ENCODE measurements at places on chromosomes 7 and 10.
A peak's percentile ranks its signal among the peaks of the same experiment; 100 is the strongest.

- peak; percentile 82 for DNase-seq
Measured at GRCh38 chr10:26486990-26487850, 49.1 kb downstream of the APBB1IP start.

DNA sequence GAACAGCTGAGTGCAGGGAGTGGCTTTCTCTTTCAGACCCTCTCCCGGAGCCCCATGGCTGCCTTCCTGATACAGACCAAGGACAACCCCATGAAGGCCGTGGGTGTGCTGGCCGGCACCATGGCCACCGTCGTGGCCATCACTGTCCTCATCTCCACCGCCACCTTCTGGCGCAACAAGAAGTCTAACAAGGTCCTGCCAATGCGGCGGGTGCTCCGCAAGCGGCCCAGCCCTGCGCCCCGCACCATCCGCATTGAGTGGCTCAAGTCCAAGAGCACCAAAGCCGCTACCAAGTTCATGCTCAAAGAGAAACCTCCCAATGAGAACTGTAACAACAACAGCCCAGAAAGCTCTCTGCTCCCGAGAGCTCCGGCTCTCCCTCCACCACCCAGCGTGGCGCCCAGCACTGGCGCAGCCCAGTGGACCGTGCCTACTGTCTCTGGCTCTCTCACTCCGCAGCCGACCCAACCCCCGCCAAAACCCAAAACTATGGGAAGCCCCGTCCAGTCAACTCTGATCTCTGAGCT, 11.2 kb downstream of the LRIT2 start:
- DNase-seq, result no peak

- no peak for DNase-seq
Measured at GRCh38 chr7:49597805-49598204, 175.6 kb upstream of the VWC2 start.

DNA sequence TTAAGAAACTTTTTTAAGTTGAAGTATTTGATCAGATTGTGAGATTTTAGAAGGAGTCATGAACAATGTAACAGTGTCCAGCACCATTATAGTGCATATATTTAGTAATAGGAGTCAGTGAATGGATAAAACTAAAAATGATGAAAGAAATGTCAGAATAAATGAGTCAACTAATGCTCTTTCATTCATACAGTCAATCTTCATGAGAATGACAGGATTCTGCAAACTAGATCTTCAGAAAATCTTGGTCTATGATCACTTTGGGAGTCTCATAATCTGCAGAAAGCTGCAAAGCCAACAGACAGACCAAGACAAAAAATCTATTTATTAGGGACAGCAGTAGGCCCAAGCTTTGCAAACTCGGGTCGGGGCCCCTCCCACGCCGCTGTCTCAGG, 710 bp downstream of the RNLS start:
- no peak for DNase-seq

DNA sequence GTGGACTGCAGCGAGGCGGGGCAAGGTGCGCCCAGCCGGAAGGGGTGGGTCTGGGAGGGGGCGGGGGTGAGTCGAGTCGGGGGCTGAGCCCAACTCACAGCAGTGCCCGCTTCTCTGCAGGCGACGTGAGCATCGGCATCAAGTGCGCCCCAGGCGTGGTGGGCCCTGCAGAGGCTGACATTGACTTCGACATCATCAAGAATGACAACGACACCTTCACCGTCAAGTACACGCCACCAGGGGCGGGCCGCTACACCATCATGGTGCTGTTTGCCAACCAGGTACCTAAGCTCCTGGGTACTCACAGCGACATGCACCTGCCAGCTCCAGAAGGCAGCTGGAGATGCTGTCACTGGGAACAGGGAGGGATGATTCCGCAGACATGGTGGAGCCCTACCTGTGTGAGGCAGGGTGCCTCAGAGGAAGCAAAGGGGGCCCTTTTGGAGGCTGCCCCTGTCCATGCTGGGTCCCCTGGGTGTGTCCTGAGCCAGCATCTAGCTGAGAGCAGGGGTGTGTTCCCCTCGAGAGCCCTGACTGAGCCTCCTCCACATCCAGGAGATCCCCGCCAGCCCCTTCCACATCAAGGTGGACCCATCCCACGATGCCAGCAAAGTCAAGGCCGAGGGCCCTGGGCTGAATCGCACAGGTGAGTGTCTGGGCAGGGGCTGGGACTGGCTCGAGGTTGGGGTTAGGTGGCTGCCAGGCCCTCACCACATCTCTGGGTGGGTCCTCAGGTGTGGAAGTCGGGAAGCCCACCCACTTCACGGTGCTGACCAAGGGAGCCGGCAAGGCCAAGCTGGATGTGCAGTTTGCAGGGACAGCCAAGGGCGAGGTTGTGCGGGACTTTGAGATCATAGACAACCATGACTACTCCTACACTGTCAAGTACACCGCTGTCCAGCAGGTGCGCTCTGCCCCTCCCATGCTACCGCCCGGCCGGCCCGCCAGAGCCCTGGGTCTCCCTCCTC, 12.8 kb downstream of the FLNC start:
- DNase-seq, result no peak

DNA sequence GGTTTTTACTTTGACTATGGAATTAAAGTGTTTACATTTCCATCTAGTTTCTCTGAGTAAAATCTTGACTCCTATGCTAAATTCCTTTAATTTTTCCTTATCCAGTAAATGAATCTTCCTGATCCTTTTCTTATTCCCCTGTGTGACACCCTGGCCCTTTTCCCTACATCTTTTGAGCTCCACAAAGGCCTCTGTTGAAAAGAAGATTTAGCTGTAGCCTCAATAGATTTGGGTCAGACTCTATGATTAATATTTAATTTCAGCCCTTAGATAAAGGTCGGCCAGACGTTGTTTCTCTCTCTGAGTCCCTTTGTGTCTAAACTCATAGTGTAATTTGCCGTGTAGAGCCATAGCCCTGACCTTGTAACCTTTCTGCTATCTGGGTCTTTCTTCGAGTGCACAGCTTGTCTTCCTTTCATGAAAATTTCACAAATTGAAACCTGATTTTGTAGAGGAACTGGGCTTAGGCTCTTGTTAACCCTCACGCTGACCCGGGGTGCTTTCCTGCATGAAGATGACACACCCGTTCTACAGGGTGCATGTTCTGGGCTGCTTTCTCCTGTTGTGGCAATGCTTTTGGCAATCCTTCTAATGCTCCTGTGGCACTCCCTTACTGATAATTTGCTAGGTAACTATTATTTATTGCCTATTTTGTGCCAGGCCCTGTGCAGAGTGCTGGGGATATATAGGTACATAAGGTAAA, 21.2 kb downstream of the LSMEM1 start:
- DNase-seq, result no peak

DNA sequence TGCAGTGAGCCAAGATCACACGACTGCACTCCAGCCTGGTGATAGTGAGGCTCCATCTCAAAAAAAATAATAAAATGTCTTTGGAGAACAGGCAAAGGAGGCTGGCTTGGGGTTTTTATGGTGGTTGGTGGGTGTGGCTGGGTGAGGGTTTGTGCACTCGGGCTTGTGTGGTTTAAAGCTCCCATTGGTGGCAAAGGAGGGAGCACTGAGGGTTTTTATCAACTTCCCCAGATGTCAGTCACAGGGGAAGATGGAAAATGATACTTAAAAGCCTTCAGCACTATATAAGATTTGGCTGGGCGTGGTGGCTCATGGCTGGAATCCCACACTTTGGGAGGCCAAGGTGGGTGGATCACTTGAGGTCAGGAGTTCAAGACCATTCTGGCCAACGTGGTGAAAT, 16.3 kb upstream of the RNF216 start:
- DNase-seq, result no peak

GRCh38 chr7:46245586-46246111, 324.6 kb upstream of the IGFBP3 start:
- no peak for DNase-seq

DNA sequence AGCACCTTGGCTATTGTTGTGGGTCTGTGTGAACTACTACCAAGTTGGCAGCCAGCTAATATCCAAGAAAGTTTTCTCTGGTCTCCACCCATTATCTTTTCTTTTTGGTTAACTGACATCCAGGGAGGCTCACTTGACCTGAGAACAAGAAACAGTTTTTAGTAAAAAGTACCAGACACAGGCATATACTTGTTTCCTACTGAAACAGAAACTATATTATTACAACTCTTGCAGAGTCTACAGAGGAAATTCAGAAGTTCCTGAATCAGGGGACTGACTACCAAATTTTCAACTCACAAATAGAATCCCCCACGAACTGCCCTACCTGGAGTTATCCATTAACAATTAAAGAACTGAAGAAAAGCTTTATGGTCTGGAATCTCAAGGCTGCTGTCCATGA, 168.9 kb downstream of the KCND2 start:
- DNase-seq, result no peak

DNA sequence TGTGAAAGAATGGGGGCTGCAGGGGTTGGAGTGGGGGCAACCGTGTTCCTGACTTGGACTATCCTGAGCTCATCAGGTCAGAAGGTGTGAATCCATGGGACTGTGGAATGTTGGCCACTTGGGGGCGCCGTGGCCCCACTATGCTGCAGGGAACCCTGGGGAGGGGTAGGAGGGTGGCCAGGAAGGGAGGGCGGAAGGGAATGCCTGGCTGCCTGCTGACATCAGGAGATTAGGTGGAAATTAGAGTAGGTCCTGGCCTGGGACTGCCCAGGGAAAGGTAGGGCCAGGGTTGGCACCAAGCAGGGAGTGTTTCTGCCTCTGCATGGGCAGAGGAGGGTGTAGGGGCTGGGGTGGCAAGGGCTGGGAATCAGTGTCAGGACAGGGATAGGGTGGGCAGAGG, 65.8 kb upstream of the PRSS58 start:
- DNase-seq, result peak; percentile 36

DNA sequence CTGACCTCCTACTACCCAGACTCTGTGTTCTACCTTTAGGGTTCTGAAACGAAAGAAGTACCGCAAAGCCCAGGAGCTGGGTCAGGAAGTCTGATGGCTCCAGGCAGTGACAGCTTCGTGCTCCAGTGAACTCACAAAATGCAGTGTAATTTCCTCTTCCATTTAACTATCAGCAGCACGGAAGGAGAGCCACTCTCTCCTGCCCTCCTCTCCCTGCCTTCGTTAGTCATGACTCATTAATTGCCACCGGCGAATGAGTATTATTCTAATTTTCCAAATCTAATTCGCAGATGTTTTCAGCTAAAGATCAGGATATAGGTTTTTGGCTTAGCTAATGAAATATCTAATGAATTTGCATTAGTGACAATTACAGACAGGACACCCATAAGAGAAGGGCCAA, 1262.0 kb downstream of the TYW1 start:
- no peak for DNase-seq

DNA sequence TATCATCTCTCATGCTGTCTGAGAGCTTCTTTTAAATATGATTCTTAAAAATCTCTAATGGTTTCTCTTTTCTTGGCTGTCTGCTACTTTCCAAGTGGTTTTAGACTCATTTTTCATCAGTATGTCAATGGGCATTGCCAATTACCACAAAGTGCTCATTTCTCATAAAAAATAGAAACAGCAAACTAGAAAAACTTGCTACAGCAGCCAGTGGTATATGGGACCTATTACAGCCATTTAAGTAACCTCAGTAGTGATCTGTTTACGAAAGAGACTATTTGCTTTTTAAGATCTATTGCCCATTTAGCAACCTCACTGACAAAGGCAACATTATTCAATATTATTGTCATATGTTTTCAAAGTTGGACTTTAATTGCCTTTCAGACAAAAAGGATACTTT, 207.1 kb upstream of the RHOBTB1 start:
- DNase-seq, result no peak

DNA sequence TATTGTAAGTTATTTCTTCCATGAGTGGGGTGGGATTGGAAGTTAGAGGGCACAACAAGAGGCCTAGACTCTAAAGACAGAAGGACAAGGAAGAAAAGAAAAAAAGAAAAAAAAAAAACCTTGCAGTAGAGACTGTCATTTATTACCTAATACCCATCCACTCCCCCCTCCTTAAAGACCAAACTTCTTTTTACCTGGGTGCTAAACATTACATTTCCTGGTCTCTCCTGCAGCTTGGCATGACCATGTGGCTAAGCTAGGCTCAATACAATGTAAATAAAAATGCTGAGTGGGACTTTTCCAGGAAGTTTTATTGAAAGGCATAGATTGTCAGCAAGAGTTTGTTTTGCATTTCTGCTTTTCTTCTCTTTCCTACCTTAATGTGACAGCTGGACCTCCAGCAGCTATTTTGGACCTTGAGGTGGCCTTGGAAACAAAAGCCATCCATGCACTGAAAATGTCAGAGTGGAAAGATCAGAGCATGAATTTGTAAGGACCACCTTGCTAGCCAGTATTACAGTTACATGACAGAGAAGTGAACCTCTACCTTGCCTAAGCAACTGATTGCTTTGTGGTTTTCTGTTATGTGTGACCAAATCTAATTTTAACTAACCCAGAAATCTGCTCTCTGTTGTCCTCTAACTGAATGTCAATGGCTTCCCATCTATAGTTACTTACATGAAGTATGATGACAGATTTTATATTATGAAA, 81.3 kb upstream of the SFMBT2 start:
- DNase-seq, result no peak

- DNase-seq, result no peak
Measured at GRCh38 chr10:127720142-127720541, 16.8 kb upstream of the FOXI2 start.

GRCh38 chr7:110612680-110613079, 478.2 kb upstream of the LRRN3 start:
- DNase-seq, result no peak

DNA sequence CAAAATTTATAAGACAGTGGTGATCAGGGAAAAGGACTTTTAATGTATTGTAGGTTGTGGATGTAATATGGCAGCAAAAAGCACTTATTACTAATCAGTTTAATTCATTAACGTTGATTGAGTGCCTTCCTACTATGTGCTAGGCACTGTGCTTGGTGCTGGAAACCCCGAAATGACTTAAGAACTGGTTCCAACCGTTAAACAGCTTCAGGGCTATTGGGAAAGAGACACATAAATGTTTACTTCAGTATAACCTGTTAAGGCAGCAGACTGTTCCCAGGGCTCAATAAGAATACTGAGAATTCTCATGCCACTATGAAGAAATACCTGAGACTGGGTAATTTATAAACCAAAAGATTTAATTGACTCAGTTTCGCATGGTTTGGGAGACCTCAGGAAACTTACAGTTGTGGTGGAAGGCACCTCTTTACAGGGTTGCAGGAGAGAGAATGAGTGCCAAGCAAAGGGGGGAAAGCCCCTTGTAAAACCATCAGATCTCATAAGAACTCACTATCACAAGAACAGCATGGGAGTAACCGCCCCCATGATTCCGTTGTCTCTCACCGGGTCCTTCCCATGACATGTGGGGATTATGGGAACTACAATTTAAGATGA, 1.1 kb upstream of the SLC25A13 start:
- DNase-seq, result no peak

DNA sequence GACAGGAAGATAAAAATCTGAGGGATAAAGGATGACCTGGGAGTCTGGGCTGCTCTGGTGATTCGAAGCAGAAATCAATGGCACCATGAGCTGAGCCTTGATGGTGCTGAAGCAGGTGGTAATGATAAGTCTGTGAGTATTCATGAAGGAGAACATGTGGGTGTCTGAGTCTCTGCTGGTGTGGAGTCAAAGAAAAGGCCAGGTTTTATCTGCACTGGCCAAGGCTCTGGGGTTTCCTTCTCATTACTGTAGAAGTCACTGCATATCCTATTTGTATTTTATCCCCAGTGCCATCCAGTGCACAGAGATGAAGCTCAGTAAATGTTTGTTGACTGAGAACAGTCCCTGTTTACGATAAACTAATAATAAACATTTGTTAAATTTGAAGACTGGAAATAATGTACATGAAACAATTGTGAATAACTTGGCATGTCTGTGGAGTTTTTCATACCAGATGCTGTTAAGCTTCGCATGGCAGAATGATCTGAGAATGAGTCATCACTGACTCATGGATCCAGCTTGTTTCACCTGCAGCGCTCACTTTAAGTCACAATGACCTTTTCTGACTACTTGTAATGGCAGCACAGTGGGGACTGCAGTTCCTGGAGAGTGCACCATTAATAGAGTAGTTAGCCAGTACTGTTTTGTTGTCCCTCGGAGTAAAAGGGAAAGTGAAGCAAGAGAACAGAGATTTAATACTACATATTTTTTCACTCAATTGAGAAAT, 538.5 kb downstream of the HTR7 start:
- DNase-seq, result no peak

Measured in CD8-positive, alpha-beta memory T cell (primary cell).